ENCODE measurements at places on chromosomes 3 and 15.

- ATAC-seq, result no peak
Measured at GRCh38 chr3:135228201-135228600, 433.1 kb downstream of the EPHB1 start.

DNA sequence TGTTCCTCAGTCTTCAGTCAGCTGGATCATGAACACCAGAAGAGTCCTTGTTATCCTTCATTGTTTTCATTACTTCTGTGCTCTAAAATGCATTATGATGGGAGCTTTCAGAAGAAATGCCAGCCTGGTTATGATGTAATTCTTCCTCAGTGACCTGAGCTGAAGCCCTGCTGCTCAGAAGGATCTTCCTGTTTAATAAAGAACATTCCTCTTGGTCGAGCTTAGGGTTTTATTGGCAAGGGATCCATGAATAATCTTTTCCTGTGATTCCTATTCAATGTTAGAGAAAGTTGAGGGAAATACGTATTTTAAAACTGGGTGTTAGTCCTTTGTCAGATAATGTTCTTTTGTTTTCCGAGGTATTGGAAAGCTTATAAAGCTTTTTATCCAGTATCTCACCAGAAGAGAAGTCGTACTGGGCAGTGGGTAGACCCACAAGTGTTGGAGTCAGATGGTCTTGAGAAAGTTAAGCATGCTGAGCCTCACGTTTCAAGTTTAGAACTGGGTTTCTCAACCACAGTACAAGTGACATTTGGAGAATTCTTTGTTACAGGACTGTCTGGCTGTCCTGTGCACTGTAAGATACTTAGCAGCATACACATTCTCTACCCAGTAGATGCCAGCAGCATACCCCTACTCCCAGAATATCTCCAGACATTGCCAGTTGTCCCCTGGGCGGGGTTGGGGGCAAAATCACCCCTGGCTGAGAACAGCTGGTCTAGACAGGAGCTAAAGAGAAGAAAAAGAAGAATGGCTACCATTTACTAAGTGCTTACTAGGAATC is 212.3 kb upstream of the BHLHE40 start:
- no peak for ATAC-seq

DNA sequence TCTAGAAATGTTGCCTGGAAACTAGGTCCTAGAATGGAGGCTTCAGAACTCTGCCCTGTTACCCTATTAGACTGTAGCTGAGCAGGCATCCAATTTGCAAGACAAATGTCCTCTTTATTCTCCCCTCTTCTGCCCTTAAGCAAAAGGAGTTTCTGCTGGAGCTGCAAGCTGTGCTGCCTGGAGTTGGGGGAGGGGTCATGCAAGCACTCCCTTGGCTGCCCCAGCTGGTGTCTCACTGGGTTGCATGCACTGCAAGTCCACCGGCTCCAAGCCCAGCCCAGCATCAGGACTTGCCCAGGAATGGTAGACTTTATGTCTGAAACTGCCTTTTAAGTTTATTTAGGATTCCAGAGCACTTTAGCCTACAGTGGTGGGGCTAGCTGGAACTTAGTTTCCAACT is 15.7 kb upstream of the RBP2 start:
- ATAC-seq, result no peak

GRCh38 chr3:87973906-87974305 is 84.9 kb downstream of the CGGBP1 start:
- ATAC-seq, result no peak

DNA sequence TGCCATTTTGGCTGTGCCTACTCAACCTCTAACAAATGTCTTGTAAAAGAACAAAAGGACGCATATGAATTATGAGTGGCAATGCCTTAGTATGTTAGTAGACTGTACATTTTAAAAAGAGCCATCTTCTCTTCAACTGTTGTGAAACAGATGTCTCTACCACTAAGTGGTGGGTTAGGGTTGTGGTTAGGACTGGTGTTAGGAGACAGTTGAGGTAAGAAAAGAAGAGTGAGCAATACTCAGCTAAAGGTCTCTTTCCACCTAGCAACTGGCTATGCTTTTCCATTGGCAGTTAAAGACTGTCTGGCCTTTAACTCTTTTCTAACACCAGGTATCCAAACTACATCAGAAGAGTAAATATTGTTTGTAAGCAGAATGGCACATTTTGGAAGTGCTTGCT is 221.7 kb upstream of the TBC1D5 start:
- ATAC-seq, result no peak

Data from esophagus mucosa (tissue), 1 donor.